ENCODE measurements at places on chromosomes 2 and 18. TPM values are rescaled to one million over a fixed set of nuclear protein-coding genes. Genes with fewer than 3 reads are reported as not detected.

Gene GPAT2
- not detected for total RNA-seq

Gene LGALSL
- total RNA-seq: 36.9 TPM

Gene ALKAL2
- not detected for total RNA-seq

Gene ORMDL1
- 52.7 TPM for total RNA-seq

Gene MYCN
- 46.6 TPM for total RNA-seq

Gene ZNF521
- total RNA-seq: 0.09 TPM

Gene CYTIP
- 1.1 TPM for total RNA-seq

Gene VWC2L
- total RNA-seq: not detected

Gene ARHGEF33
- 0.26 TPM for total RNA-seq

Gene IGFBP5
- 0.20 TPM for total RNA-seq

Gene PLCD4
- total RNA-seq: 0.26 TPM

Gene MAP2
- total RNA-seq: 0.05 TPM

Gene CDK15
- not detected for total RNA-seq

Gene LAMA1
- total RNA-seq: 129 TPM

Gene MREG
- 43.8 TPM for total RNA-seq

Gene FSIP2
- 0.09 TPM for total RNA-seq

Gene NXPH2
- total RNA-seq: not detected

Gene KANSL1L
- total RNA-seq: 5.7 TPM

Gene CYRIA
- 0.20 TPM for total RNA-seq

Gene TMEM247
- total RNA-seq: not detected

Gene LAMA3
- 37.9 TPM for total RNA-seq

Gene DSG4
- not detected for total RNA-seq

Gene CCDC68
- total RNA-seq: 6.9 TPM

Gene CD207
- total RNA-seq: 0.16 TPM

Gene B3GNT2
- 47.4 TPM for total RNA-seq

Gene CRYGD
- total RNA-seq: not detected

Gene UGT1A4
- 0.79 TPM for total RNA-seq

Gene HRH4
- total RNA-seq: not detected

Gene ARHGAP25
- total RNA-seq: 0.48 TPM

Gene ERICH2
- 3.1 TPM for total RNA-seq

Gene GPBAR1
- 0.29 TPM for total RNA-seq

Gene FAP
- not detected for total RNA-seq

Gene LHCGR
- total RNA-seq: not detected

Gene CAPN14
- 0.23 TPM for total RNA-seq

Gene ELOA2
- total RNA-seq: not detected

Gene CCDC102B
- total RNA-seq: 1.1 TPM

Gene ACMSD
- not detected for total RNA-seq

Gene RUFY4
- not detected for total RNA-seq

Gene GNLY
- total RNA-seq: not detected

Gene TMEM198
- total RNA-seq: 9.1 TPM

Measured in Caco-2 (cell line).